Cardiac fibroblast (primary cell): ENCODE measurements at places on chromosomes 3 and 15.

DNA sequence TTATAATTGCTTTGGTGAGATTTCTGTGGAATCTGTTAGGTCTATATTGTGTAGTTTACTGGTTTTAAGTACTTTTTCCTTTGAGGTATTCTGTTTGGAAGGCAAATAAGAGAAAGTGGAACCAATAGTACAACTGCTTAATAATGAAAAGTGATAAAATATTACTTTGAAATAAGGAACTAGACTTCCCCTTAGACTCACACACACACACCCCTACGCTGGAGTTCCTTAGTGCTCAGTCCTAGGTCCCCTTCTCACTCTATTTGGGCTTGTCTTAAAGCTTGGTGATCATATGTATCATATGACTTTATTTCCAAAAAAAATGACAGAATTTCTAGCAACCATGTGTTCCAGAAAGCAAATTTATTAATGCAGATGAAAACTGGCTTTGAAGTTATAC lies 494.0 kb upstream of the TGFBR2 start:
- DNase-seq = no peak

- DNase-seq = no peak
Measured at GRCh38 chr3:171847133-171847532, 4.0 kb downstream of the TMEM212 start.

- peak; percentile 33 for DNase-seq
Measured at GRCh38 chr3:8442993-8443650, 58.5 kb upstream of the LMCD1 start.

GRCh38 chr3:52210550-52211046 lies 12.6 kb downstream of the ALAS1 start:
- peak; percentile 68 for DNase-seq

DNA sequence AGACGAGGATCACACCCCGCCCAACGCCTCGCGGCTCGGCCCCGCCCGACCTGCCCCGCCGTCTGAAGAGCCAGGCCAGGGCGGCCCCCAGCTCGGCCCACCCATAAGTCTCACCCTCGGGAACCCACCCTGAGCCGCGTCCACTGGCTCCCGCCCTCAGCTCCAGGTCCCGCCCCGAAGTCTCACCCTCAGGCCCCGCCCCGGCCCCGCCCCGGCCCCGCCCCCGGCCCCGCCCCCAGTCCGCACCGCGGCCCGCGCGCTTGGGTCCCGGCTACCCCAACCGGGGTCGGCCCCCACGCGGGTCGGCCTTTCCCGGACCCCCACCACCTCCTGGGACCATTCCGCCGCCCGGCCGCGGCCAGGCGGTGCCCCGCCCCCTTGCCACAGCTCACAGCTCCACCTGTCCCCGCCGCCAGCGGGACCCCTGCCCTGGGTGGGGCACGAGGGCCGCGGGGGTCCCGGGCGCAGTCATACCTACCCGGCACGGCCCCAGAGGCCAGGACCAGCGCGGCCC lies 489 bp downstream of the CSPG5 start:
- no peak for DNase-seq
